ENCODE measurements at places on chromosomes 7 and 10.

DNA sequence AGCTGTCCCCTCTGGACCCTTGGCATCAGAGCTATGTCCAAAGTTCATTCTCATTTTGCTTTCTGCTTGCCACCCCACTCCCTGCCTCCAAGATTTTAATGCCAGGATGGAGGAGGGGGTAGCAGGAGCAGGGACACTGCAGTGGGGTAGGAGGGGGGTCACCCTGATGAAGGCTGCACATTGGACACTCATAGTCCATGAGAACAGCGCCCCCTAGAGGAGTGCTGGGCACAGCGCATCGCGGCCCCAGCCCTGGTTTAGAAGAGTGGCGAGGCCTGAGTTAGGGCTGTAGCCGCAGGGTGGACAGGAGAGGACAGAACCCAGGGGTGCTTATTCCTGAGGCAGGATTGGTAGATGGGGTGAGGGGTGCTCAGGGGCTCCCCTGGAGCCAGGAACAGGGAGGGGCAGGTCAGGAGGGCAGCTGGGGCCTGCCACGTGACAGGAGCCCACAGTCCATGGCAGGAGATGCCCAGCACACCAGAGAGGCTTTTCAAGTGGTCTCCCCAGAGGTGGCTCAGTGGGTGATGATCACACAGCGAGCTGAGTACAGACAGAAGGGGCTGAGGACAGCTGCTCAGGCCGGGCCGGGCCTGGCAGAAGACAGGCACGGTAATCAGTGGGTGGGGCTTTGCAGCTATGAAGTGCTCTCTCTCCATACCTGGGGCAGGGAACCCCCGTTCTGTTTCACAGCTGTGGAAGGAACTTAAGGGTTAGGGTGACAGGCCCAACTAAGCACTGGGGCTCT lies 71.4 kb downstream of the NEURL1 start:
- no peak for DNase-seq

DNA sequence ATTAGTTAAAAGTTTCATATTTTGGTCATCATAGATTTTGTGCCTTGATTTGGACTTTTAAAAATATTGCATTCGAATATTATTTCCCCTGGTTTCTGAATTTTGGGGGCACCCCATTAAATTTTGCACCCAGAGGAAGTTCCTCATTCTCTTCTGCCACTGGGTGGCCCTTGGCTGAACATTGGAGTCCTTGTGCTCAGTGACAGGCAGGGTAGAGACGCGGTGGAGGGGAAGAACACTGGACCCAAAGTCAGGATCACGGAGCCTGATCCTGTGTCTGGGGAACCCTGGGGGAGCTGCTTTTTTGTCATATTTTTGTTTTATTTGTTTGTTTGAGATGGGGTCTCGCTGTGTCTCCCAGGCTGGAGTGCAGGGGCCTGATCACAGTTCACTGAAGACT lies 74.7 kb downstream of the MKI67 start:
- no peak for DNase-seq

DNA sequence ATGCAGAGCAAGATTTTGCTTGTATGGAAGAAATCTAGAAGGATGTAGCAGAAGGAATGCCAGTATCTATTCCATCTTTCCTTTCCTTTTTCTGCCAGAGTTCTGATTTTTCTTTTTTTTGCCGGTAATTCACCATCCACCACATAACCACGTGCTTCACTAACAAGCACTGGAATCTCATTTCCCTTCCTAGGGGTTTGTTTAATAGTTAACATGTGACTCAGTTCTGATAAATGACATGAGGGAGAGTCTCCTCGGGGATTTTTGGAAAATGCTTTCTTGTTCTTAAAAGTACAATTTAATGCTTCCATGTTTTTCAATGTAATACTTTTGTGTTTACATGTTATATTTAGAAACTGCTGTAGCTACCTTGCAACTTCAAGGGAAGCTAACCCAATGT lies 590.2 kb downstream of the SH2D4B start:
- DNase-seq: no peak

DNA sequence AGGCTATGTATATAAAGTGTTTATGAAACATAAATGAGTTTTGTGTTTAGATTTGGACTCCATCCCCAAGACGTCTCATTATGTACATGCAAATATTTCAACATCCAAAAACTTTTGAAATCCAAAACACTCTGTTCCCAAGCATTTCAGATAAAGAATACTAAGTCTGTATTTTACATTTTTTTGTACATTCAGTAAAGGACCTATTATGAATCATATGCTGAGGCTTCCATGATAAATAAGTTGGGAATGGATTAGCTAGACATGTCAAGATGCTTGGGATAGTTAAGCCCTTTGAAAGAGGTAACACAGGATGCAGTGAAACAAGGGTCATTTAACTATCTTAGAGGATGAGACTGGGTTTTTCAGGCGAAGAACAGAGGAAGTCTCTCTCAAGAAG lies 262.9 kb downstream of the SNX13 start:
- no peak for DNase-seq

DNA sequence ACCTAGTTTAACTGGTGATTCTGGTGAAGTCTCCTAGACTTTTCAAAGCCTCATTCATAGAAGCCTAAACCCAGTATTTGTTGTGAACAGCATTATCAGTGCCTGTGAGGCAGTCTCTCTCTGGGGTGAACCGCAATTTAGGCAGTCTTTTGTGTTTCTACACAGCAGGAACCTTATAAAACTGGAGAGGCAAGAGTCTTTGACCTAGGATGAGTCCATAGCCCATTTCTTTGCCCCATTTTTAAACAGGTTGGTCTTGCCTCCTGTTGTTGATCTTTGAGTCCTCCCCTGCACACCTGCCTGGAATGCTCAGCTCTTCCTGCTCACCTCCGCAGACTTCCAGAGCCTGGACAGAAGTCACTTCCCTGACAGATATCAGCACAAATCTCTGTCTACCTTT lies 51.2 kb upstream of the NRP1 start:
- no peak for DNase-seq

DNA sequence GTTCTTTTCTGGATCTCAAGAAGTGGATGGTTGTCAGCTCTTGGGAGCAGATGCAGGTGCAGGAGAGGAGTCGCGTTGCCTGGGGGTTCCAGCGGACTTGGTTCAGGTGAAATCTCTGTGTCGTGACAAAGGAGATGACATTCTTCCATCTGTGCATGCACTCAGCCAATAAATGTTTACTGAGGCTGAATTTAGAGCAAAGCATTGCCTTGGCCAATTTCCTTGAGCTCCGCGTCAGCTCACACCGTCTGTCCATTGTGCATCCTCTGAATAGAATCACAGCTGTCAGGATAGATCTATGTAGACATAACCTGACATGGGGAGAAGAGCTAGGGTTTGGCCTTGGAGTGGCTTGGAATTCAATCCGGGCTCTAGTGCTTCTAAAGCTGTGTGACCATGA lies 343.7 kb downstream of the GLRX3 start:
- DNase-seq: no peak

GRCh38 chr7:19665399-19666008 lies 43.3 kb downstream of the POLR1F start:
- peak; percentile 29 for DNase-seq

- DNase-seq: no peak
Measured at GRCh38 chr7:74338366-74339108, 49.3 kb downstream of the CLIP2 start.

- DNase-seq: no peak
Measured at GRCh38 chr7:7156663-7157062, 25.7 kb upstream of the C1GALT1 start.

GRCh38 chr7:97270280-97270679 lies 152.8 kb downstream of the SDHAF3 start:
- no peak for DNase-seq

GRCh38 chr7:36881233-36881874 lies 157.1 kb upstream of the AOAH start:
- DNase-seq: no peak

GRCh38 chr7:101942603-101943210 lies 125.3 kb downstream of the CUX1 start:
- no peak for DNase-seq

GRCh38 chr10:97230146-97230545 lies 44.4 kb upstream of the SLIT1 start:
- no peak for DNase-seq

- no peak for DNase-seq
Measured at GRCh38 chr7:148753224-148753623, 54.5 kb downstream of the CUL1 start.
